ENCODE measurements at places on chromosomes 12 and 14. TPM values are rescaled to one million over a fixed set of nuclear protein-coding genes. Genes with fewer than 3 reads are reported as not detected.
A peak's percentile ranks its signal among the peaks of the same experiment; 100 is the strongest.

- no peak for DNase-seq
Observed at GRCh38 chr12:109687250-109687649, 26.4 kb upstream of the FAM222A start.

- no peak for DNase-seq
Observed at GRCh38 chr12:83265808-83266207, 579.1 kb downstream of the TMTC2 start.

DNA sequence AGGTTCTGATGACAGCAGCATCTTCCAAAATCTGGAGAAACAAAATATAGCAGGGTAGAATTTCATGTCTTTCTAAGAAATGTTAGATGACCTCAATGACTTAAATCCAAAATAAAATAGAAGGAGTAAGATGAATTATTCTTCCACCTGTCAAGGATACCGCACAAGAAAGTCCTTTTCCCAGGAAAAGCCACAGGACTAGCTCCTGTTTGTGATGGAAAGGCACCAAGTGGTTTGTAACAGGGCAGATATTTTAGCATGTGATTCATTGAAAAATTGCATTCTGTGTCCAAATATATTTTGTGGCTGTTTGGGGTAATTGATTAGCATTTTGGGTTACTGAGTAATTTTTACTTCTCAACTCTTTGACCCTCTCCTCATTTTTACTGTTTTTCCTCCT, 2.7 kb downstream of the CD163L1 start:
- no peak for DNase-seq

DNA sequence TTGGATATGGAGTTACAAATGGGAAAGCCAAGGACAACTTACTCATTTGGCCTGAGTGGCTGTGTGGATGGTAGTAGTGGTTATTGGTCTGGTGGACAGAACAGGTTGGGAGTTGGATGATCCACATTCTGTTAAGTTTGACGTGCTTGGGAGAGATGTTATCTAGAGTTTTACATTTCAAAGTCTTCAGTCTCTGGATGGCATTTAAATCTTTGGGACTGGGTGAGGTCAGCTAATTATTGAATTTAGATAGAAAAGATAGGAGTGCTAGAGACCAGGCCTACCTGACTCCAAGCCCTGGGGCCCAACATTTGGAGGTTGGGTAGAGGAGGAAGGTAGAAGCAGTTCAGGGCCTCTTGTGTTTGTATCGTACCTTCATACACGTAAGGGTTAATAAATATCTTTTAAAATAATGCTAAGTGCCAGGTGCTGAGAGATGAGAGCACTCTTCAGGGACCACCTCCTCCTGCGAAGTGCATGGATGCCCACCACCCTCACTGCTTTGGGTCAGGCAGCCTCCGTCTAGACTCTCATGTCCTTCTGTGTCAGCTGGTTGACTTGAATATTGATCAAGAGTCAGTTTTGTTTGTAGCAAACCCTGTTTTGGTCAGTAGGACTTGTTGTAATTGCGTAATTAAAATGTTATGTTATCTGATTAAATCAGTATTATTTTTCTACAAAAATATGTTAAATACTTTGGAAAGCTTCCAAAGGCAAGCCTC, 460.4 kb upstream of the RGS6 start:
- no peak for DNase-seq

DNA sequence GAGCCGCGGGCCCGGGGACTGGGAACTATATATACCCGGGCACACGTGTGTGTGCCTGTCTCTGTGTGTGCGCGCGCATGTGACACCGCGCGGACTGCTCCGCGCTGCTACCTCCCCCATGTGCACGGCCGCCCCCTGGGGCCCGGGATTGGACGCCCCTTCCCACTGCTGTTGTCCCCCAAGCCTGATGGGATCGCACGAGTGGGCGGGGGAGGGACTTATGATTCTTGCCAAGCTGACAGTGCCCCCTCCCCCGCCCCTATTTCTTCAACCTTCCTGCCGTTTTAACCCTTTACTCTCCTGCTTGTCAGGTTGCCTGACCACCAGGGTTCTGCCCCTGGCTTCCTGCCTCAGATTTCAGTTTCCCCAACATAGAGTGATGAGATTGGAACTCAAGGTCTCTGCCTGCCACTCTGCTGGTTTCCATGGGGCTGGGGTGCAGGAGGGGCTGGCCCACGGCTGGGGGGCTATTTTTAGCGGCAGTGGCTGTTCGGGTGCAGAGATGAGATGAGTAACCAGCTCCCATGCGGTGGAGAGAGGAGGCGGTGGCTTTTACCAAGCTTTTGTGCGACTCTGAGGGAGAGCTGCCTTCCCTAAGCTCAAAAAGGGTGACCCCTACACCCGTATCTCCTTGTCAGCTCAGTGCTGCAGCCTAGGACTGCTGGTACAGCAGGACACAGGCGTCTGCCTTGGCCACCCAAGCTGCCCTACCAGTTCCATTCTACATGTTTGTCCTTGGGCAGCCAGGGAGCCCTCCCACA, at the start of gene DDN:
TSS of gene DDN (minus strand) at position 5 of the 761 bp plus-strand sequence. CDS start 88 bp downstream, outside the sequence.
- peak; percentile 79 for DNase-seq

- no peak for DNase-seq
Observed at GRCh38 chr12:85920324-85920947, 46.3 kb downstream of the NTS start.

DNA sequence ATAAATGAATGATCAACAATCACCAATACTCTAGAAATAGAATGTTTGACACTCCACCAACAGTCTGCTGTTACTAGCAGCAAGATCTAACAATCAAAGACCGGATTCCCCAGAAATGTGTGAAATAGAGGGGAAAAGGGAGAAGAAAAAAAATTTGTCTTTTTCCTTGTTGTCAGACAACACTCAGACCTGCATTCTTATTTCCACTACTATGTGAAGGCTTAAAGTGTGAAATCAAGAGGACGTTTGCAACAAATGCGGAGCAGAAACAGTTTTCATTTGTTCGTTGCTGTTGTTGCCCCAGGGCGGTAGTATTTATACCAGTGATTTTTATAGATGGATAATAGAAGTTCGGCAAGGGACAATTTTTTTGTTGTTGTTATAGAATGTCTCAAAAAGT, 9.2 kb downstream of the NKX2-1 start:
- DNase-seq, result no peak

DNA sequence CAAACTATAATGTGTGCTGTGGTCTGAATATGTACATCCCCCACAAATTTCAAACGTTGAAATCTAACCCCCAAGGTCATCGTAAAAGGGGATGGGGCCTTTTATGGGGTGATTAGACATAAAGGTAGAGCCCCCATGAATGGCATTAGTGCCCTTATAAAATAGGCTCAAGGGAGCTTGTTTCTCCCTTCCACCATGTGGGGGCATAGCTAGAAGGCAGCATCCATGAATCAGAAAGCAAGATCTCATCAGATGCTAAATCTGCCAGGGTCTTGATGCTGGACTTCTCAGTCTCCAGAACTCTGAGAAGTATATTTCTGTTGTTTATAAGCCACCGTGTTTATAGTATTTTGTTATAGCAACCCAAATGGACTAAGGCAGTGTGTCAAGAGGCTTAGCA, 33.4 kb upstream of the IGF1 start:
- DNase-seq, result no peak

Gene SOAT2
- total RNA-seq, result not detected

Gene HRK
- total RNA-seq, result not detected

Gene RNFT2
- total RNA-seq, result 0.50 TPM

Measured in psoas muscle (tissue), 8 donors.